ENCODE measurements at places on chromosomes 5 and 9.
A peak's percentile ranks its signal among the peaks of the same experiment; 100 is the strongest.

DNA sequence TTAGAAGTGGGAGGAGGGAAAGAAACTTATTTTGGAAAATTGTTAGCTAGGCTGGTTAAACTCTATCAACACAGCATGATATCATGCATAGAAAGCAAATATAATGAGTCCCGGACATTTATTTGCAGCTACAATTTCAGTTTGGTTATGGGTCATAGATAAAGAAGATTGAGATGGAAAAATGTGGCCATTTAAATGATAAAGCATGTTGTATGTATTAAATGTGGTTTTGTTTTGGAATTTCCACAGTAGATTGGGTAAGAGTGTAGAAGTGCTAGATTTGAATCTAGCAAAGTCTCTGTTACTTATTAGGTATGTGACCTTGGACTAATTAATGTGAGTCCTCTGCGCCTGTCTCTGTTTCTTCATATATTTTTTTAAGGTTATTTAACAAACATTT lies 217.4 kb downstream of the KDM4C start:
- no peak for DNase-seq

DNA sequence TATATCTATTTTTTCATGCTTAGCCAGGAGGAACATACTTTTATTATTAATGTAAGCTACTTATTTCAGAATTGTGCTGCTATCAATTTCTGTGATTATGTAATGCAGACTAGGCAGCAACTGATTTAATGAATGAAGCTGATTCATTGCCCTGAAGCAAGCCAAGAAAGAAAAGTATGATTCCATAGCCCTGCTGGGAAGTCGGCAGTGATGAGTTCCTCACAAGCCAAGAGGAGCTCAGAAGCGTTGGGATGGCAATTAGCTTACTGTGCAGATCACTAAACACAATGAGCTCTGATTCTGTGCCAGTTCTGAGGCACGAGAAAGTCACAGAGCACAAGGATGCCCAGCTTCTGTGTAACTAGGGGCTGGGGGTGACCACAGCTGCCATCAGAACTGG lies 254.3 kb upstream of the KLF9 start:
- no peak for DNase-seq

DNA sequence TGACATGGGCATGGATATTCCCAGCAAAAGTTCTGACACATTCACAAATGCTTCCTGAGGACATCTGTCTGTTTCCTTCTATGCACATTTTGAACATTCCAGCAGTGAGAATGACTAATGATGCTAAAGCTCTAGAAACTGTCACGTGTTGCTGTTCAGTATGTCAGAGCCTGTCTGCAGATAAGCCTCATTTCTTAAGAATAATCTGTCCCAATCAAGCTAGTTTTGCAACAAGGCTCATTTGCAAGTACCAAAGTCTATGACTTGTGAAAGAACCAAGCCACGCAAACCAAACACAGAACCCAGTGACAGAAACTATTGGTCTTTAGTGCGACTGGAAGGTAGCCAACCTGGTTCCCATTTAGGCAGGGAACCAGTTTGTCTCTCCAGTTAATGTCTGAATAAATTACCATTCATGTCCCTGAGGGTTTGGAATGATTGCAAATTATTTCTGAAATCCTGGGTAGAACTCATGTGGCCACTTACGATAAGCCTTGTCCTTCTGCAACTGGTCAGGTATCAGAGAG lies 178.5 kb downstream of the C9orf152 start:
- DNase-seq: no peak

DNA sequence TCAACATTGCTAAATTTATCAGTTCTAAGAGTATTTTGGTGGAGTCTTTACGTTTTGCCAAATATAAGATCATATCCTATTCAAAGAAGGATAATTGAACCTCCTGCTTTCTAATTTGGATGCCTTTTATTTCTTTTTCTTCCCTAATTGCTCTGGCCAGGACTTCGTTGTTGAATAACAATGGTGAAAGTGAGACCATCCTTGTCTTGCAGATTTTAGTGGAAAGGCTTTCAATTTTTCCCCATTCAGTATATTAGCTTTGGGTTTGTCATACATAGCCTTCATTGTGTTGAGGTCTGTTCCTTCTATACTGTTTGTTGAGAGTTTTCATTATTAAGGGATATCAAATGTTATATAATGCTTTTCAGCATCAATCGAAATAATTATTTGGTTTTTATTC lies 1974.2 kb upstream of the ACO1 start:
- DNase-seq: no peak

DNA sequence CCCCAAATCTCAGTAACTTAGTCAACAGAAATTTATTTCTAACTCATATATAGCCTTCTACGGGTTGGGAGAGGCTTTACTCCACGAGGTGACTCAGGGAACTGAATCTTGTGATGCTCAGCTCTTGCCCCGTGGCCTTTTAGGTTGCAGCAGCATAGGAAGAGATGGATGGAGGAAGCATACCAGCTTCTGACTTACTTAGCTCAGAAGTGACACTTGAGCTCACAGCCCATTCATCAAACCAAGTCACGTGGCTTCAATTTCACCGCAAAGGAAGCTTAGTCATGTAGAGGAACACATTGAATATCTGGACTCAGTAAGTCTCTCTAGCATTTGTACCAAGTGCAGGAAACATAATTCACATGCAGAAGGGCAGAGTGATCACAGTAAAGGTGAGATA lies 124.1 kb upstream of the KCNN2 start:
- no peak for DNase-seq

DNA sequence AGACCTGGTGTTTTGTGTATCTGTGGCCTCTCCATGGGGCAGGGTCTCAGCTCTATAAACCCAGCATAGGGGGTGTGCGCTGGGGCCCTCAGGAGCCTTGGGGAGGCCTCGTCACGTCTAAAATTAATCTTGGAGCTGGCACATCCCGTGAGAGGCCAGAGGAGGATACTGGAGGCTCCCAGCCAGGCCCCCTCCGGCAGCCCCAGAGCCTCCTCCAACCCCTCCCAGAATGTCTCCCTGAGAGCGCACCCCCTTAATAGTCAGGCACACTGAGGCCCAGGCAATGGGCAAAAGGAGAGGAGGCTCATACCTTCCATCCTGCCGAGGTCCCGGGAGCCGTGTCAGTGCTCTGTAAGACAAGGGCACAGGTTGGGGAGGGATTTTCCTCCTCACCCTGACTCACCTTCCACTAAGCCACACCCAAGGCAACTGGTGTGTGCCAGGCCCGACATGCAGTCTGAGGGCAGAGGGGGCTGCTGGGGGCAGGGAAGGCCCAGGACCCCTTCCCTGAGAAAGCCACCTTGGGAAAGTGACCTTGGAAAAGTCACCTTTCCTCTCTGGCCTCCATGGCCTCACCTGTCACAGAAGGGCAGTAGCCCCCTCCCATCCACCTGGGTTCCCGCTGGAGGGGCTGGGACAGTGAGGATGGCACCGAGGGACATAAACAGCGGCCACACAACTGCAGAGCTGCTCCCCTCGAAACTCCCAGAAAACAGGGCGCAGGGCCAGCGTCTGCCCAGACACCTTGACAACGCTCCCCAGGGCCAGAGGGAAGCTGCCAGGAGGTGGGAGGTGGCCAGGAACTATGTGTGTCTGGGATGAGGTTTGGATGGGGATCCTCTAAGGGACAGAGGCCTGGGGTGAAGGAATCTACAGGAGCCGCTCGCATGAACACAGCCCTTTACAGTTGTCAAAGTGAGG lies 2.9 kb downstream of the AK1 start:
- DNase-seq: no peak

GRCh38 chr9:129306318-129306973 lies 128.4 kb upstream of the IER5L start:
- DNase-seq: no peak

DNA sequence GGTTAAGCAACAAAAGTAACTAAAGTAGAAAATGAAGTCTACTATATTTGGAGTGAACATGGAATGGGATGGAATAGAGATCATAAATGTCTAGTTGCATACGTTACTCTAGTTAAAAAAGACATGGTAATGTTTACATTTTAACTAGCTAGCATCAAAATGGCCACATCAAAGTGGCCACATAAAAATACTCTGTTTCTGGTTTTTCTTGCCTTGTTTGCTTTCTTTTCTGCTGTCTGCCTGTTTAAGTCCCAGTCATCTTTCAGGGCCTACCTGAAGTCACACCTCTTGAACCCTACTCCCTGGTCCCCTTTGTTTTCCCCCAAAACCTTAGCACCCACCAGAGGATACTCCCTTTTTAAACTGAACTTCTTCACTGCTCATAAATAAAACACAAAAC lies 6.4 kb upstream of the KIF2A start:
- DNase-seq: peak; percentile 64

DNA sequence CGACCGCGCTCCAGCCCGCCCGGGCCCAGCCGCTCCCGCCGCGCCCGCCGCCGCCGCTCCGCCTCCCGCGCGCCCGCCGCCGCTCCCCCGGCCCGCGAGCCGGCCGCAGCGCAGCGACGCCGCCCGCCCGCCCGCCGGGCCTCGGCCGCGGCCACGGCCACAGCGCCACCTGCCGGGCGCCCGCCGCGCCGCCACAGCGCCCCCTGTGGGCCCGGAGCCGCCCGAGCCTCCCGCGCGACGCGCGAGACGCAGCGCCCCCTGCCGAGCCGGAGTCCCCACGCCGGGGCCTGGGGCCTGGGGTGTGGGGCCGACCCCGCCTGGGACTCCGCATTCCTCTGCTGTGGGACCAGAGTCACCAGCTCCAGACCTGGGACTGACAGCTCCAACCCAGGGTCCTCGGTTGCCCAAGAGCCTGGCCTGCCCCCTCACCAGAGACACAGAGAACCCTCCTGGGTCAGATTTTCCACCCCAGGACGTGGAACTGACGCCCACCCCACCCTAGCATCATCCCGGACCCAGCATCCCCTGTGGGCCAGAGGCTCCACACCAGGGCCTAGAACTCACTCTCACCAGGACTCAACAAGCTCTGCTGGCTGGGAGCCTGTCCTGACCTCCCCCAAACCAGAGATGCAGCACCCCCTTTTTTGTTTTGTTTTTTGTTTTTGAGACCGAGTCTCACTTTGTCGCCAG lies at the start of gene RAPGEF1:
TSS of gene RAPGEF1 (minus strand) at position 118 of the 690 bp plus-strand sequence. CDS start 246 bp downstream, outside the sequence.
- peak; percentile 70 for DNase-seq

- DNase-seq: no peak
Measured at GRCh38 chr5:158180407-158180806, 321.5 kb upstream of the CLINT1 start.

DNA sequence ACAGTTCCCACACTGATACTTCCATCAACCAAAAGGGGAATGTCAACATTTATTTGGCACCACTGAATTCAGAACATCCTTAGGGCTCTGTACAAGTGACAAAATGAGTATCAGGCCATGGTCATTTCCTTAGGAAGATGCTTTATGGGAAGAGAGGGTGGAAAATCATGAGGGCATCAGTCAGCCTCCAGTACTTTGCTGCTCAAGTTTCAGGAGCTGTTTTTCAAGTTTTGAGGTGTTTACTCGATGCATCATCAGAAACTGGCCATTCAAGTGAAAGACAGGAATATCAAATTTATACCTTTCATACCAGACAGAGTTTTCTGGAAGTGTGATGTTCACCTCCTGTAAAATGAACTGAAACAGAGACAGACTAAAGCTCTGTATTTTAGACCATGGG lies 21.2 kb upstream of the MARCHF3 start:
- DNase-seq: no peak

DNA sequence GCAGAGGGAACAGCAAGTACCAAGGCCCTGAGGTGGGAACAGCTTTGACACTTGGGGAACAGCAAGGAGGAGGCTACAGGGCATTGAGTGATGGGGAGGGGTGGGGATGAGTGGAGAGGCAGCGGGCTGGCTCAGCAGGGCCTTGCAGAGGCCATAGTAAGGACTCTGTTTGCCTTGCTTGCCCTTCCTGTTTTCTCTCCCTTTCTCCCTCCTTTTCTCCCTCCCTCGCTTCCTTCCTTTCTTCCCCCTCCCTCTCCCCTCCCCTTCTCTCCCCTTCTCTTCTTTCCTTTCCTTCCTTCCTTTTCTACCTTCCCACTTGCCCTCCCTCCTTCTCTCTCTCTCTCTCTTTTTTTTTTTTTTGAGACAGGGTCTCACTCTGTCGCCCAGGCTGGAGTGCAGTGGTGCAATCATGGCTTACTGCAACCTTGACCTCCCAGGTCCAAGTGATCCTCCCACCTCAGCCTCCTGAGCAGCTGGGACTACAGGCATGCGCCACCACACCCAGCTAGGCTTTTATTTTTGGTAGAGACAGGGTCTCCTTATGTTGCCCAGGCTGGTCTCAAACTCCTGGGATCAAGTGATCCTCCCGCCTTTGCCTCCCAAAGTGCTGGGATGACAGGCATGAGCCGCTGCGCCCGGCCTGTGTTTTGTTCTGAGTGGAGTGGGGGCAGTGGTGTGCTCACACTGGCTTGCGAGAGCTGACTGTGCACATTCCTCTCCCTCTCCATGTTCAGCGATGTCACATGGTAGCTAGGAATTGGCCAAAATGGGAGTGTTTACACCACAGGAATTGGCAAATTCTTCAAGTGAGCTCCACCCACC lies 17.1 kb downstream of the IER5L start:
- no peak for DNase-seq

Data from CD8-positive, alpha-beta T cell (primary cell).